Nephron progenitor cell (in vitro differentiated cells): ENCODE measurements at places on chromosomes 2 and 18.

DNA sequence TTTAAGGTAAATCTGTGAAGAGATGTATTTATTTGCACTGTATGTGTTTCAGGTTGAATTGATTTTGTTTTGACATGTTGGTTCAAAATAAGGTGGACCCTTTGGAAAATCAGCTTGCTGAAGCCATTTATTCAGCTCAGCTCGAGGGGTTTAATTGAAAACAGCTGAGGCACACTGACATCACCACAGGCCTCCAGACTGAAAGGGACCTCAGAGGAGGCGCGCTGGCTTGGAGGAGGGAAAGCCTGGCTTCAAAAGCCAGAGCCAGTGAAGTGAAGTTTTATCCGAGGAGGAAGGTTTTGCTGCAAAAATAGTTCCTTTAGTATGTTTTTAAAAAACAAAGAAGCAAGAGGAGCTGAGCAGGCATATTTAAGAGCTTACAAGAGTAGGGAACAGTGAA, 26.9 kb upstream of the DNMT3A start:
- no peak for DNase-seq

GRCh38 chr2:213247566-213247965, 36.7 kb upstream of the SPAG16 start:
- no peak for DNase-seq

DNA sequence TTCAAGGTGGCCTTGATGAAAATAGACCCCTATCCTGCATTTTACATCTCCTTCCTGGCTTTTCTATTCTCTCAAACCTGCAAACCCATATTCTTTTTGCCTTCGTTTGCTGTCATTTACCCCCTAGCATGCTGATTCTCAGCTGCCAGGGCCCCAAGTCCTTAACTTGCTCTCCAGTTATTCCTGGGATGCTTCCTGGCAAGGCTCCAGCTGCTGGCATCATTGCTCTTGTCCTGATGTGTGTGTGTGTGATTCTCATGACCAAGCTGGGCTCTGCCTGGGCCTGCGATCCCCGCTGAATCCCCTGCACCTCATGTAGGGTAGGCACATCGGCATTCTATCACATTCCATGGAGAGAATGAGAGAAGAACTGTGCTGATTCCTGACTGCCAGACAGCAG, 11.9 kb downstream of the NPAS2 start:
- no peak for DNase-seq

GRCh38 chr2:170086751-170087412, 91.1 kb upstream of the MYO3B start:
- no peak for DNase-seq

GRCh38 chr2:176206682-176207081, 18.2 kb downstream of the HOXD1 start:
- DNase-seq: no peak

GRCh38 chr2:191318037-191318728, 73.0 kb downstream of the MYO1B start:
- DNase-seq: no peak

GRCh38 chr2:132384491-132385151, 32.0 kb upstream of the GPR39 start:
- DNase-seq: no peak

DNA sequence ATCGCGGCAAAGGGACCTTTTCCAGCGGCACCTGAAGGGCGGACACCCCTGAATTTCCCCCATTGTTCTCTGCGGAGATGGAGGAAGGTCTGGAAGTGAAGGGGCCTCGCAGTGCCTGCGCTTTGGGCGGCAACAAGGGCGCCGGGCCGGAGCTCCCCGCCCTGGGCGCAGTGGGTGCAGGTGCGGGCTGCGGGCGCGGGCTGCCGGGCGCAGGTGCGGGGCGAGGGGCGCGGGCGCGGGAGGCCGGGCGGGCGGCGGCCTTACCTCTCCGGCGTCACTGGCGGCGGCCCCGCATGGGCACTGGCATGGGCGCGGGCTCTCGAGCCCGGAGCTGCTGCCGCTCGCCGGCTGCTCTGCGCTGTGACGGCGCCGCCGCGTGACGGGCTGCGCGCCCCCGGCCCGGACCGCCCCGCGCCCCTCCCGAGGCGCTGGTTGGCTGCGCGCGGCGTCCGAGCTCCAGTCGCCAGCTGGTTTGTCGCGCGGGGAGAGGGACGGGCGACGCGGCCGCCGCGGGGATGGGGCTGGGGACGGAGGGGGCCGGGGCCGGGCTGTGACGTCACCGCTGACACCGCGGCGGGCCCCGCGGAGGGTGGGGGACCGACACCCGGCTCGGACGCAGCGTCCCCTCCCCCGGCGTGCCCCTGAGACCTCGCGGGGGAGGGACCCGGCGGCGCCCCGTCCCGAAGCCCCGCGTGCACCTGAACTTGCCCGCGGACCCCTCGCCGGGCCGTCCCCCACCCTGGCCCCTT, at the start of gene KIF1A:
KIF1A (minus strand) TSS at position 362 of the 749 bp plus-strand sequence. CDS start 22,467 bp downstream, outside the sequence.
- peak; percentile 76 for DNase-seq

- DNase-seq: no peak
These were observed 1.1 kb upstream of the HIBCH start for GRCh38 chr2:190320696-190321095.

- DNase-seq: no peak
These were observed 16.8 kb upstream of the BOK start for GRCh38 chr2:241541564-241542277.

GRCh38 chr18:50847192-50847591, 27.4 kb upstream of the MRO start:
- DNase-seq: no peak

DNA sequence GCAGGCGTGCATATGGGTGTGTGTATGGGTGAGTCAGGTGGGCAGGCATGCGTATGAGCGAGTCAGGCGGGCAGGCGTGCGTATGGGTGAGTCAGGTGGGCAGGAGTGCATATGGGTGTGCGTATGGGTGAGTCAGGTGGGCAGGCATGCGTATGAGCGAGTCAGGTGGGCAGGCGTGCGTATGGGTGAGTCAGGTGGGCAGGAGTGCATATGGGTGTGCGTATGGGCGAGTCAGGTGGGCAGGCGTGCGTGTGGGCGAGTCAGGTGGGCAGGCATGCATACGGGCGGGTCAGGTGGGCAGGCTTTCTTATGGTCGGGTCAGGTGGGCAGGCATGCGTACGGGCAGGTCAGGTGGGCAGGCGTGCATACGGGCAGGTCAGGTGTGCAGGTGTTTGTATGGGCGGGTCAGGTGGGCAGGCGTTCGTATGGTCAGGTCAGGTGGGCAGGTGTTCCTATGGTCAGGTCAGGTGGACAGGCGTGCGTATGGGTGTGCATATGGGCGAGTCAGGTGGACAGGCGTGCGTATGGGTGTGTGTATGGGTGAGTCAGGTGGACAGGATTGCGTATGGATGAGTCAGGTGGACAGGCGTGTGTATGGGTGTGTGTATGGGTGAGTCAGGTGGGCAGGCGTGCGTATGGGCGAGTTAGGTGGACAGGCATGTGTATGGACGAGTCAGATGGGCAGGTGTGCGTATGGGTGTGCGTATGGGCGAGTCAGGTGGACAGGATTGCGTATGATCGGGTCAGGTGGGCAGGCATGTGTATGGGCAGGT, 28.7 kb upstream of the KLF11 start:
- no peak for DNase-seq

DNA sequence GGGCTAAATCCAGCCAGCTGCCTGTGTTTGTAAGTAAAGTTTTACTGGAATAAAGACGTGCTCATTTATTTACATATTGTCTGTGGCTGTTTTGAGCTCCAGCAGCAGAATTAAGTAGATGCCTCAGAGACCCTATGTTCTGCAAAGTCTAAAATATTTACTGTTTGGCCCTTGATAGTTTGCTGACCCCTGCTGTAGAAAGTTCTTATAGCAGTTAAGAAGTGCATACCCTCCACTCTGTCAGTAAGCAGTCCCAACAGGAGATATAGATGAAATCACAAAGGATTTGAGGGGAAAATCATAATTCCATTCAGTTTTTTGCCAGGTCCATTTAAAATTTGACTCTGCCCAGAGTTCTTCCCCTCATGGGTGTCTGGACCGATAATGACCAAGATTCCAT, 50.1 kb upstream of the ITM2C start:
- DNase-seq: no peak

DNA sequence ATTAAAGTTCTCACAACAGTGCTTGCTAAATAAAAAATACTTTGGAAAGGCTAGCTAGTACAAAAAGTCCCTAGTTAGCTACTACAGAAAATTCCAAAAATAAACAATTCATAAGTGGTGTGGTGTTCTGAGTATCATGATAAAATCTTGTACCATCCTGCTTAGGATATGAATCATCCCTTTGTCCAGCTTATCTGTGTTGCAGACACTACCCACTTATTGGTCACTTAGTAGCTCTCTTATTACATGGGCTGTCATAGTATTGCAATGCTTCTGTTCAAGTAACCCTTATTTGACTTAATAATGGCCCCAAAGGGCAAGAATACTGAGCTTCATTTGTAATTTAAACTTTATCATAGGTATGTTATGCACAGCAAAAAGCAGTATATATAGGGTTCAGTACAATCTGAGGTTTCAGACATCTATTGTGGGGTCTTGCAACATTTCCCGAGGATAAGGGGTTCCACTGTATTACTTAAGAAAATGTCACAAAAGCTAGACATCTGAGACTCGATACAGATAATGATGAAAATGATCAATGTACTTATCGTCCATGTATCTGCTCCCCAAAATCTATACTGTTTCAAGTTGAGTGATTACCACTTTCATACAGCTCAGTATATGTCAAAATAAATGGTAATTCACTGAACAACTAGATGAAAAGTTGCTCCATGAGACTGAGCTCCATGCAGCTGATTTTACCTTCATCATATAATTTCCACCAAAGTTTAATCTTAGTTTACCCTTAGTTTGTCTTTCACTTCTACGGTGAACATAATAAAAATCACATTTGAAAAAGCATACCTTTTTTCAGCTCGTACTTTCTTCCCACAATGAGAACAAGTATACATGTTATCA, 93.8 kb downstream of the C2orf74 start:
- no peak for DNase-seq

DNA sequence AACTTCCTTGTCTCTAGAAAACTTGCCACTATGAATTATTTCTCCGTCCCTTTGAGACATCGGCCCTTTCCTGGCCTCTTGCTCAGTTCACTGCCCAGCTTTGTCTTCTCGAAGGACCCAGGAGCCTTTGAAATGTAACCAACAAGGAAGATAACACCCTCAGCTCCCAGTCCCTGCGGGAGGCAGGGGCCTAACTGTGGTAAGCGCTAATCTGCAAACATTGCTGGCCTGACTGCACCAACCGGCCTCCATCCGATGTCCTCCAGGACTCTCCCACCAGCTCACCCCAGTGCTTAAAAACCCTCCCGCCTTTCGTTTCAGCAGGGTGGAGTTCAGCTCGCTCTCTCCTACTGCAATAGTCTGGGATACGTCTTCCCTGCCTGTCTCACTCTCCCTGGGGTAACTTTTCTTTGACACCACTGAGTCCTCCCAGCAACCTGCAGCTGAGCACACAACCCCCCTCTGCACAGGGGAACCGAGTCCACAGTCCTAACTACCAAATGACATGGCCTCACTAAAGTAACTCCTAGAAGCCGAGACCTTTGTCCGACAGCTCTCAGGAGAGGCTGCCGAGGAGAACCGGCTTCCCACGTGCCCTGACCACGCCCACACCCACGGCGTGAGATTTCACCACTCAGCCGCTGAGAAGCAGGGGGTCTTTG, 76.1 kb downstream of the MBP start:
- no peak for DNase-seq

- no peak for DNase-seq
These were observed 10.0 kb upstream of the BCL2 start for GRCh38 chr18:63329431-63330145.

- peak; percentile 48 for DNase-seq
These were observed 174.0 kb downstream of the TGIF1 start for GRCh38 chr18:3623769-3624545.

- DNase-seq: no peak
These were observed 121.0 kb upstream of the XPO1 start for GRCh38 chr2:61658841-61659780.

DNA sequence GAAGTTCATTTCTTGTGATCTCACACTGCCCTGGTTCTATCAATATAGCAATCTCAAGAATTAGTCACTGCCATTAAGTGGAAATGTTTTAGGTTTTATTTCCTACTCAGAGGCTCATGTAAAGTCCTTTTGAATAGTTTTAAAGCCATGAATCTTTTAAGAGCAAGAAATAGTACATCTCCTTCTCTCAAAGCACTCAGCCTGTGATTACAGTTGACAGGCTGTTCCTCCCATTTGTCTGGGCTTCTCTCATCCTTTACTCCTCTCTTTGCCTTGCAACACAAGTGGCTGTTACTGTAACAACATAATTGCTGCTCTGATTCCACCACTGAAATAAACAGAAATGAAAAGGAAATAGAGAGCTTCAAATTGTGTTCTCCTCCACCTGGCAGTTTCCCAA, 18.4 kb downstream of the GRP start:
- DNase-seq: no peak

GRCh38 chr2:108541451-108541850, 7.2 kb downstream of the LIMS1 start:
- DNase-seq: no peak

- no peak for DNase-seq
These were observed 1.0 kb upstream of the RPRM start for GRCh38 chr2:153479573-153479972.

GRCh38 chr18:79203017-79203605, 133.9 kb downstream of the ATP9B start:
- DNase-seq: no peak

DNA sequence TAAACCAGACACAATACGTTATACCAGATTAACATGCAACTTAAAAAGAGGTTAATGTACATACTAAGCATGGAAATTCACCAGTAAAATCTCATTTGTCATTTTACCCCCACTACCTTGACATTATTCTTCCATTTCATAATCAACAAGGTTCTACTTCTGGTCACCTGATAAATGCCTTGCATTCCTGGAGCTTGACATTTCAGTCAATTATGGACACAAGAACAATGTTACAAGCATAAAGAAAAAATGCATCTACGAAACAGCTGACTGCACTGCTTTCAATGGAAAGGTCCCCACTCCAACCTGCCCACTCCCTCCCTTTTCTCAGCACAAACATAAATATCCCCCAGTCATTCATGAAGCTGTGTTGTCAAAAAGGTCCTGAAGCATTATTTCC, 31.4 kb downstream of the ARL5A start:
- DNase-seq: no peak

DNA sequence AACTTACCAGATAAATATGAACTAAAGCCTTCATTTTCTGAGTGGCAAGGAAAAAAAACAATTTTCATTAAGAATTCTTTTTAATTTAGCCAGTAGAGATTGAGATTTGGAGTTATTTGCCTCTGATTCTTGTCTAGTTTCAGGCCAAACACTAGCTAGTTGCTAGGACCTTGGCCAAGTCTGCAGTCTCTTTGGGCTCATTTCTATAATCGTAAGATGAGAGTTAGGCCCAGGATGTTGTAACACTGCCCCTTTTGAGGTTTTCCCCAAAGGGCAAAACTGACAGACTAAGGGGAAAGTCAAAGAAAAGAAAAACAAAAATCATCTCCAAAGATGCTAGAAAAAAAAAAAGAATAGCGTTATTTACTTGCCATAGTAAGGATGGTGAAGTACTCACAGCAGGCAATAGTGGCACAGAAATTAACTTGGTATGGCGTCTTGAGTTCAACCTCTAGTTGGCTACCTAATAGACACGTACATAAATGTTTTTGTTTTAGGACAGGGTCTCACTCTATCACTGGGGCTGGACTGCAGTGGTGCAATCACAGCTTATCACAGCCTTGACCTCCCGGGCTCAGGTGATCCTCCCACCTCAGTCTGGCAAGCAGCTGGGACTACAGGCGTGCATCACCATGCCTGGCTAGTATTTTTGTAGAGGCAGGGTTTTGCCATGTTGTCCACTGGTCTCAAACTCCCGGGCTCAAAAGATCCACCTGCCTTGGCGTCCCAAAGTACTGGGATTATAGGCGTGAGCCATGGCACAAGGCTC, 23.0 kb upstream of the ADAM17 start:
- DNase-seq: no peak

GRCh38 chr18:33870059-33870458, 292.0 kb downstream of the ASXL3 start:
- no peak for DNase-seq

- no peak for DNase-seq
These were observed 279.5 kb upstream of the SIX2 start for GRCh38 chr2:45288532-45289417.
